ENCODE measurements at places on chromosomes 7 and 10.

- DNase-seq, result no peak
These were observed 41.9 kb upstream of the PSMG3 start for GRCh38 chr7:1611708-1612241.

DNA sequence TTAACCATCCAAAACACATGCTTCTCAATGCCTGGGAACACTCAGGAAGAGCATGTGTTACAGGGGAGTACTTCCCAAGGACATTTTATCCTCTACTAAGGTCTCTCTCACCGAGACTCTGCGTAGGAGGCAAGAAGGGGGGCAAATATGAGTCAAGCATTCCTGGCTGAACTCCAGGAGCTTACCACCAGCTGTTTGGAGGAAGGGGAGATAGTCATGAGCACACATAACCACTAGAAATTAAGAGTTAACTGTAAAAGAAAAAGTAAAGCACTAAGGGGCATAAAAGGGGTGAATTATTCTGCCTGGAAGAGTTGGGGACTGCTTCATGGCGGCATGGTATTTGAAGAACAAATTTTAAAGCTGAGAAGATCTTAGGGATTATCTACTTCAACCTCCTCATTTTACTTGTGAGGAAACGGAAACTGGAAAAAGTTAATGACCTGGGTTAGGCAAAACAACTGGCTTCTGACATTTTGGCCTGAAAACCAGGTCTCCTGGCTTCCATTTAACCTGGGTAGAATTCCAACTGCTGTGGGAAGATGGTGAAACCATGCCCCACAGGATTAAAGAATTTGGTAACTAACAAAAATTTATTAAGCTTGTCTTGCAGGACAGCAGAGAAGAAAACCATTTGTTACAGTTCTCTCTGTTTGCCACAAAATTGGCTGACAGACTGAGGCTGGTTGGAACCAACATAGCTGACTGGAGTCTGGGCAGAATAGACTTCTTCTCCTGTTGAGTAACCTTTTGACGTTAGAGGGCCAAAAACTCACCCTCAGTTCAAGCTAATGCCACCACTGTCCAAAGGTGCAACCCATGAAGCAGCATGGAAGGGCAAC is 85.5 kb downstream of the SLC25A13 start:
- no peak for DNase-seq

GRCh38 chr10:132444877-132445351 is 47.9 kb downstream of the PWWP2B start:
- no peak for DNase-seq

DNA sequence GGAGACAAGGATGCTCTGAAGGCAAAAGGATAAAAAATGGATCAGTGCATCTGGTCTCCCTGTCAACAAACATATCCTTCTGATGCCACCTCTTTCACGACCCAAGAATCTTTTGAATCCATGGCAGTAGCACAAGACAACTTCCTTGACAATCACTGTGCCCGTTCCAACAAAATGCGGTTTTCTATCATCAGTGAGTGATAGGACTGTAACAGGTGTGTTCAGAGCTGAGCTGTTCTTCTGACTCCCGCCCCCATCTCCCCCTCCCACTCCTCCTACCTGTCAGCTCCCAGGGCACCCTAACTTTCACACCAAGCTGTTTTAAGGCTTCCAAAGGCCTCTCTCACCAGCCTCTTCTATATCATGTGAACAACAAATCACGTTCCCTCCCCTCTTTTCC is 74.8 kb downstream of the PARD3 start:
- no peak for DNase-seq

- DNase-seq, result no peak
These were observed 608.0 kb downstream of the PHTF2 start for GRCh38 chr7:78406531-78406930.

DNA sequence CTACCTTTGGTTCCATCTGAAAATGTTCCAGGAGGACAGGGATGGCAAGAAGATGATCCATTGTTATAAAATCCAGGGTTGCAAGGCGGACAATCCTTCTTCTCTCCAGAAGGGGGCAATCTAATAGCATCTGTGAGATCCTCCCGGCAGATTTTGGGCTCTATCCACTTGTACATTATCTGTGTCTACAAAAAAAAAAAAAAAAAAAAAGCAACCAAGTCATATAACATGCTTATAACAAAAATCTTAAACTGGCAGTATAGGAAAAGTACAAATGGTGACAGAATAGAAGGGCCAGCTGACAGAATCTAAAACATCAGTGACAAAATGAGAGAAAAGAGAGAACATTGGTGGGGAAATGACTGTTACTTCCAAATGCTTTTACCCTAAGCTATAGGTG is 132.7 kb downstream of the ELAPOR2 start:
- peak; percentile 56 for DNase-seq

- no peak for DNase-seq
These were observed 1.1 kb upstream of the ICA1 start for GRCh38 chr7:8263048-8263447.

GRCh38 chr10:26803849-26804248 is 56.9 kb downstream of the ABI1 start:
- DNase-seq, result no peak

DNA sequence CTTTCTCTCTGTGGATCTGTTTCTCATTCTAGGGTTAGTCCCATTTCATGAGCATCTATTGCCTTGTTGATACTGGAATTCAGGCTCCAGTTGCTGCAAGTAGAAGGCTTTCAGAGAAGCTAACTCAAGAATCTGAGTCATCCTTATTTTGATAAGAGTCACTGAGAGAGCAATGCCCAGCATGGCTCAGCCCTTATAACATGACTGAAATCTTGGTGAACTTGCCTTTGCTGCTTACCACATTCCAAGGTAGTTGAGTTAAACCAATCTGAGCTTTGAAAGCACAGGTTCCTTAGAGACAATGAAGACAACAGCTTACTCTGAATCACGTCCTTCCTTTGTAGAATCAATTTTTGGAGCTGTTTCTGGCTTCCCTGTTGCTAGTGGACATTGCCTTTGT is 53.6 kb upstream of the CHCHD3 start:
- no peak for DNase-seq

- DNase-seq, result no peak
These were observed 513.6 kb downstream of the HTR7 start for GRCh38 chr10:90344226-90344625.

GRCh38 chr10:127411062-127411461 is 138.0 kb upstream of the NPS start:
- no peak for DNase-seq

DNA sequence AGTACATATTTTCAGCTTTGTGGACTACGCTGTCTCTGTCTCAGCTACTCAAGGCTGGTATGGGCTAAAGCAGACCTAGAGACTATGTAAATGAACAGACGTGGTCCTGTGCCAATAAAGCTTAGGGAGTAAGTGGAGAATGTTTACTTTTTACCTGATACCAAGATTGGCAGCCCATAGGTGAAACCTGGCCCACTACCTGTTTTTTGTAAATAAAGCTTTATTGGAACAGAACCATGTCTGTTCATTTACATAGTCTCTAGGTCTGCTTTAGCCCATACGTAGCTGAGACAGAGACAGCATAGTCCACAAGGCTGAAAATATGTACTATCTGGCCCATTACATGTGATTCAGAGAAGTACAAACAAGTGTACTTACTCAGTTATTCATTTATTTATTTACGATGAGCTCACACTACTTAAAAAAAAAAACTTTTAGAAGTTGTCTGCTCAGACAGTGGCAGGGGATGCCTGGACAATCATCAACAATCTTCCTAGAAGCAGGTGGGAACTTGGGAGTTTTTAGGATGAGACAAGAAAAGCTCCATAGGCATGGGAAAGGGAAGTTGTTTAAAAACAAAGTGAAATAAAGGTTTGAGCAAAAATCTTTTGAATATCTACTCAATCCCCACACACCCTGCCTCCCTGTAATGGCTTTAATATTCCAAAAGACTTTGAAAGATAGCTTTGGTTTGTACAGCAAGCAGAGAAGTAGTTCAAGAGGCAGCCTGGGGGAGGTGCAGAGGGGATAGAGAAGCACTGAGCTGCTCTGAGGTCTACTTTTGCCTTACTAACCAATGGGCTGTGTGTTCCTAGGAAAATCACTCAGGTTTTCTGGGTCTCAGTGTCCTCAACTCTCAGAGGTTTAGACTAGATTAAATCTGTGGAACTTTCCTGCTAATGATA is 114.4 kb upstream of the AFAP1L2 start:
- no peak for DNase-seq

- peak; percentile 25 for DNase-seq
These were observed 145.1 kb downstream of the GRM8 start for GRCh38 chr7:127107601-127108007.

GRCh38 chr7:22654831-22655230 is 72.2 kb upstream of the IL6 start:
- DNase-seq, result no peak

DNA sequence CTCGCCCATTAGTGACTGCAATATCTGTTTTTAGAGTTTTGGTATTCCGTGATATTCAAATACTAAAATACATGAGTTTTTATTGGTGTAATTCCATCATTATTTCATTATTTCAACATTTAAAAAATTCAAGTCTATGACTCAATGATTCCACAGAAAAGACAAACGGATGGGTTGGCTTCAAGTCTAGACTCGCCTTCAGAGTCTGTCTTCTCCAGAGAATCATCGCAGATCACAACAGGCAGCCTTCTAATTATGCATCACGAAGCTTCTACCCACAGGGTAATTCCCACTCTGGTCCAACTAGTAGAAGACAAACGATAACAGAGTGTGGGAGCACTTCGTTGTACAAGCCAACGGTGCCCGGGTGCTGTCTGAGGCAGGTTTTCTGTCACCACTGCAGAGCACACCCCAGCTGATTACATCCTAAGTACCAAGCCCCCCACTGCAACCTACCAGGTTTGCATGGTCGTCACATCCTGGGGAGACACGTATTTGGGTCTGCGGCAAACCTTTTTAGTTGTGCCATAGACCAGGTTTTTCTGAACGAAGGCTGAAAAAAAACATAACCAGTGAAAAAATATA is 28.9 kb downstream of the PARP12 start:
- no peak for DNase-seq

DNA sequence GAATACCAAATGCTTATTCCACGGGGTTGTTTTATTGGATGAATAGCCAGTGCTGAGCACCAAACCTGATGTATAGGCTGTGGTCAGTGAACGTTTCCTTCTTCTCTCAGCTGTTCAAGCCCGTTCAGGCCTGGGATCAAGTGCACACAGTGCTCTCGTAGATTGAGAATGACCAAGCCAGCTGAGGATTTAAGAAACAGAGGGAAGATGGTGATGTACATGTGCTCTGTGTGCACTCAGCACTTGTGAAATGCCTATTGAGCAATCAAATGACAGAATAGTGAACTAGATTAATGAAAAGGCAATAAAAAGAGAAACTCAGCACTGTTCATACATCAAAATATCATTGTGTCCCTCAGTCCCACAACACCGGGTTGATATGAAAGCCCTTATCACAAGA is 302.5 kb downstream of the BMPER start:
- DNase-seq, result no peak

DNA sequence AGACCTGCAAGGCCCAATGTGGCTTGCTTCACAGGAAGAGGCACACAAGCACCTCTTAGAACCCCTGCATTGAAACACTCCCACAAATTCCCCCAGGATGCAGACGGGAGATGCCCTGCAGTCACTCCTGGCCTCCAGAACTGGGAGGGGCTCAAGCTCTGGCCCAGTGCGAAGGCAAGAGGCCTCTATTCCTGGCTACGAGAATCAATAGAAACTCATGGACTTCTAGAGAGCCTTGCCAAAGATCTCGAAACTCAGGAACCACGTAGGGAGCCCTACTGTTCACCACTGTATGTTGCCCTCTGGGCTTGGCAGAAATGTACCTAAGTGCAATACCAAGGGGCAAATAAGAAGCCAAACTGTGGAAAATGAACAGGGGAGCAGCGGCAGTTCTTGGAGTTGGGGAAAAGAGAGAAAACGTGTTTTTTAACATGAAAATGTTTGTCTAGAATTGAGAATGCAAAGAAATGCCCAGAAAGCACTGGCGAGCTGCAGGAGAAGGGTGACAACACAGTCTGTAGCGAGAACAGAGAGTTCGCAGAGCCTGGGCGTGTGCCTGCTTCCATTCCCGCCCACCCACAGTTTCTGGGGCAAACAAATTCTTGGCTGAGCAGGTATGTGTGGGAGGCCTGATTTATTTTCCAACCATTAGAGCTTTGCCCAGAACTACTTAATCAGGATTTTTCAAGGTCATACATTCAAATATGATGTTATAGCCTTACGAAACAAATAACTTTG is 260.5 kb upstream of the KLF14 start:
- peak; percentile 23 for DNase-seq

DNA sequence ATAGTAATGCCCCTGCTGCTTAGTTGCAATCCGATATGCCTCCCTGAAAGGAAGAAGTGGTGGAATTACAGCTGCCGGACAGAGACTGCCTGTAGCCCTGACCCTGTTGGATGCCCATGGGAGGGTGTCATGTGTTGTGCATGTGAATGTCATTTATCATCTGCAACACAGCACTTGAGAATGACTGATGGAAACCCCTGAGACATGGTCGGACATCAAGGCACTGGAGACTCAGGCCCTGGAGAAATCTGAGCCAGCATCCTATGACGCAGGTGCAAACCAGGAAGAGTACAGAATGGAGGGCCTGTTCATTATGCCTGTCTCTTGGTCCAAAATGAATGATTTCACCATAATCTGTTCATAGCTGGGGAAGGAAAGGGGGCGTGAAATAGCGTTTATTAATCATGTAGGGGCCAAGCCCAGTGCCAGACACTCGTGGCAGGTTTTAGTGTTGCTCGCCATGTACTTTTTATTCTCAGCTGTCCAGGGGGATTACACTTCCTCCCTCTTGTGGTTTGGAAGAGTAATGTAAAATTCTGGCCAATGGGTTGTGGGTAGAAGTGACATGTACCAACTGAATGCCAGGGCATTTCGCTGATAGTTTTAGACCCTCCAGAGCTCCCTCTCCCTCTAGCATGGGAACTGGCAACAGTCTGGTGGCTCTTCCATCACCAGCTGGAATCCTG is 23.0 kb upstream of the LEP start:
- no peak for DNase-seq

GRCh38 chr10:86293396-86293791 is 73.2 kb downstream of the GRID1 start:
- no peak for DNase-seq

DNA sequence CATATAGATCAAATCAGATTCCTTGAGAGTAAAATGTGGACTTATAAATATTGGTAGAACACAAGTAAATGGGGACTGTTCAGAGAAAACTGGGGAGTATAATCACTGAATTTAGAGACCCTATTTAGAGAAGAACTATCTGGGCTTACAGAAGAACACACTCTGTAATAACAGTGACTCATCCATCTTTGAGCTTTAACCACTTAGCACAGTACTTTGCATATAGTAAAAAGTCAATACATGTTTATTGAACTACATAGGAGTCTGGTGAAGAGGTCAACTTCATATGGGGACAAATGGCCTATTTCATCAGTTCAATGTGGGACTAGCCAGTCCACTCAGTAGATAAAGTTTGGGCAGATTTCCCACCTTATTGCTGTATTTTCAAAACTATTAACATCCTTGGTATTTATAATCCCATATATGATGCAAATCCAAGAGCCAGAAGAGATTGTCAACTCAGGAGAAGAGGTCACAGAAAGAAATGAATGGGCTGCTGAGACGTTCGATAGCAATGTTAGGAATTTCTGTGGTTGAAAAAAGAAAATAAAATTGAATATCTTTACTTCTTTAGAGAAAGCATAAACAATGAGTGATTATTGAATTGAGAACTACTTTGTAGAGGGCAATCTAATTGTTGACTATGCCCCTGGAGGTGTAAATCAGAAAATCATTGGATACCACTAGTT is 119.3 kb upstream of the CACNA2D1 start:
- no peak for DNase-seq
